ENCODE measurements at places on chromosomes 6 and 20.

GRCh38 chr20:43942667-43943285 lies 28.1 kb downstream of the TOX2 start:
- no peak for DNase-seq

DNA sequence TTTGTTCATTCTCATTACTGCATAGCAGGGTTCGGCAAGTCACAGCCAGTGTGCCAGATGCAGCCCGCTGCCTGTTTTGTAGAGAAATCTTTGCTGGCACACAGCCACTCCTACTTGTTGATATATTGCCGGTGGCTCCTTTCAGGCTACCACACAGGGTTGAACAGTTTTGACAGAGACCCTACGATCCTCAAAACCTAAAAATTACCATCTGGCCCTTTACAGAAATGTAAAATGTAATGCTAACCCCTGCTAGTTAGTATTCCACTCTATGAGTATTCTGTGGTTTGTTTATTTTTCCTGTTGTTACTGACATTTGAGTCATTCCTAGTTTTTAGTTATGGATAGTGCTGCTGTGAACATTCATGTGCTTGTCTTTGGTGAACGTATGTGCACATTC lies 11.5 kb downstream of the DHX35 start:
- no peak for DNase-seq

DNA sequence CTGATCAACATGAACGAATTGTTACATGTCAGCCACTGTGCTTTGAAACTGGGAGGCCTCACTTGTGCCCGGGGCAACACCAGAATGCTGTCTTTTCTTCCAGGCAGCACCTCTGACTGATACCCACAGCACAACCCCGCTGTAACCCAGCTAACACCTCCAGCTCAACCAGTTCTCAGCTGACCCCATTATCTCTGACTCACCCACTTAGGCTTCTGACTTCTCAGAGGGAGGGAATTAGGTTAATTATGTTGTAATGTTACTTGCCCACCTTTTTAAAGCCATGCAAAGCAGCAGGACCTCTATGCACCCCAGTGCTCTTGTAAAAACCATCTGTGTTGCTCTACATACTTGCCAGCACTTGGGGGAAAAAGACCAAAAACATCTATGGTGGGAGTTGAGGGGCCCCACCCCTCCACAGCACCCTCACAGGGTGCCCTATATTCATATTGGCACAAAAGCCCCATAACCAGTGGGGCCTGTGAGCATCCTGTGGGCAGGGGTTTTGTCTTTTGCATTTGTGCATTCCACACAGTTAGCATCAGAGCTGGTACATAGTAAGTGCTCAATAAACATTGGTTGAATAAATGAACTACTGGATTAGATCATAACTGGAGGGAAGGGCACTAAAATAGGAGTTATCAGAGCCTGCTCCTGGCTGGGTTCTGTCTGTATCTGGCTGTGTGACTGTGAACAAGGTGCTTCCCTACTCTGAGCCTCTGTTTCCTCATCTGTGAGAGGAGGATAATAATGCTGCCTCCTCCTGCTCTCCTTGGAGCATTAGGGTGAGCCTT lies 22.3 kb downstream of the BNIP5 start:
- DNase-seq, result no peak

- DNase-seq, result no peak
Measured at GRCh38 chr20:13756551-13756950, 28.2 kb downstream of the ESF1 start.

- no peak for DNase-seq
Measured at GRCh38 chr6:65706436-65706835, 590 bp downstream of the EYS start.

DNA sequence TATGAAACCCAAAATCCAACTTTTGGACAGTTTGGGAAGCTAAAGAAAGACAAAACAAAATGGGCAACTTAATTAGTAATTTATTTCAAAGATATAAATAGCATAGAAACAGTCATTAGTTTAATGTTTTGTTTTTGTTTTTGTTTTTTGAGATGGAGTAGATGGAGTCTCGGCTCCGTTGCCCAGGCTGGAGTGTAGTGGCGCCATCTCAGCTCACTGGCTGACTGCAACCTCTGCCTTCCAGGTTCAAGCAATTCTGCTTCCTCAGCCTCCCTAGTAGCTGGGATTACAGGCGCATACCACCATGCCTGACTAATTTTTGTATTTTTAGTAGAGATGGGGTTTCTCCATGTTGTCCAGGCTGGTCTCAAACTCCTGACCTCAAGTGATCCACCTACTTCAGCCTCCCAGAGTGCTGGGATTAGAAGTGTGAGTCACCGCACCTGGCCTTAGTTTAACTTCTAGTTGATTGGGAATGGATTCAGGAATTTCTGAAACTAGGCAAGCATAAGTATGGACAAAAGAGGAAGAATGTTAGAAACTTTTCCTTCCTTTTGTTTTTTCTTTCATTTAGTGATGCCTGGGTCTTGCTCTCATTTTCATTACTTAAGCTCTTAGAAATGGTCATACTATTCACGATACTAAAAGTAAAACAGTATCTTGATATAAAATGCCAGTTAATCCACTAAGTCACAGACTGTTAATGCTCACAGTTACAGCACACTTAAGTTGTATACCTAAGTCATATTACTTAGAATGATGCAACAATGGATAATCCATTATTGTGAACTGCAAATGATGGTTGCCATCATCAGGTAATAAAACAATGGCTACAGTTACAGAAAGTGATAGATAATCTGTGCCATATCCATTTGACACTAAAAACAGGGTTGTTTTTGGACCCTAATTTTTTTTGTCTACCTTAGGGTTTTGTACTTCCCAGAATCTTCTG lies 8.2 kb downstream of the SENP6 start:
- no peak for DNase-seq

- no peak for DNase-seq
Measured at GRCh38 chr20:41393705-41394066, 27.1 kb upstream of the EMILIN3 start.

DNA sequence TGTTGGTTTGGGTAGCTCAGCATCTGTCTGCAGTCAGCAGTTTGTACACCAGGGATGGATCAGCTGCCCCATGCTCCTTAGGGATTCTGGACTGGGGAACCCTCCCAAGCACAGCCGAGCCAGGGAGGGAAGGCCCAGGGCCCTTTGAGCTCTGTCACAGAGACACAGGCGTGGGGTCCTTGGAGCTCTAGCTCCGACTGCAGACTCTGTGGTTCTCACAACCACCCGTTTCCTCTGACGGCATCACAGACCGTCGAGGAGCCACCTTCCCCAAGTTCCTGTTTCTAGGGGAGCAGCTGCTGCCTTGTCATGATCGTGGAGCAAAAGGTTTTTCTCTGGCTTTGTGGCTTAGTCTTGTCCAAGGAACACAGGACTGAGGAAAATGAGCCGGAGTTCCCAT lies at the start of gene SLA2:
Gene SLA2 (minus strand): TSS at position 199 of the 400 bp plus-strand sequence. CDS start 4,861 bp downstream, outside the sequence.
- DNase-seq, result no peak

DNA sequence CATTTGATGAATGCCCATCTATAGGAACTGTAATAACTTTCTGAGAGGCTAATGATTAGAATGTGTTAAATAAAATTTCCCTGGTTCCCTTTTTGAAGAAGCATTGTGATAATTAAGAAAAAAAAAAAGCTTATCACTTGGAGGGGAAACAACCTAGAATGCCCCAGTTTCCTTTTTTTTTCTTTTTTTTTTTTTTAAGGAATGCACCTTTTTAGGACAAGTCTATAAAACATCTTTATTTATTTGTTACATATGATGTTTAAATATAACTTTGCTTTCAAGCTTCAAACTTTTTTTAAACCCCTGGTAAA lies 7.3 kb upstream of the MRPS10 start:
- no peak for DNase-seq

- no peak for DNase-seq
Measured at GRCh38 chr6:86712039-86712438, 225.3 kb upstream of the HTR1E start.

GRCh38 chr20:49276961-49277785 lies 684 bp downstream of the ZNFX1 start:
- DNase-seq, result peak; percentile 58

DNA sequence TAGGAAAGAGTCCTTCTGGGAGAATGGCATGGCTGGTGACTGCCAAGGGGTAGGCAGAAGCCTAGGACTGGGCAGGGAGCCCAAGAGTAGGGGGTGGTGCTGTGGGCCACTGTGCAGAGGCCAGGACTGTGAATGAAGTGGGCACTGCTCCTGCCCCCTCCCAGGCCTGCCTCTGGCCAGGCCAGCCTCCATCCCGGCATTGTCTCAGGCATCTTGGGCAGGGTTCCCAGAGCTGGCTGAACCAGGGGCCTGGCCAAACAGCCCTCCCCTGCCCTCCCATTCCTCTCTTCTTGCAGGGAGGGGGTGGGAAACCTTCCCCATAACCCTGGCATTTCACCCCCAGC lies 81.6 kb downstream of the MRPL14 start:
- no peak for DNase-seq

GRCh38 chr6:35920793-35921732 lies at the start of gene SRPK1:
Gene SRPK1 (minus strand): TSS chr6:35921098. CDS start chr6:35921056, 42 bp downstream.
- peak; percentile 95 for DNase-seq

DNA sequence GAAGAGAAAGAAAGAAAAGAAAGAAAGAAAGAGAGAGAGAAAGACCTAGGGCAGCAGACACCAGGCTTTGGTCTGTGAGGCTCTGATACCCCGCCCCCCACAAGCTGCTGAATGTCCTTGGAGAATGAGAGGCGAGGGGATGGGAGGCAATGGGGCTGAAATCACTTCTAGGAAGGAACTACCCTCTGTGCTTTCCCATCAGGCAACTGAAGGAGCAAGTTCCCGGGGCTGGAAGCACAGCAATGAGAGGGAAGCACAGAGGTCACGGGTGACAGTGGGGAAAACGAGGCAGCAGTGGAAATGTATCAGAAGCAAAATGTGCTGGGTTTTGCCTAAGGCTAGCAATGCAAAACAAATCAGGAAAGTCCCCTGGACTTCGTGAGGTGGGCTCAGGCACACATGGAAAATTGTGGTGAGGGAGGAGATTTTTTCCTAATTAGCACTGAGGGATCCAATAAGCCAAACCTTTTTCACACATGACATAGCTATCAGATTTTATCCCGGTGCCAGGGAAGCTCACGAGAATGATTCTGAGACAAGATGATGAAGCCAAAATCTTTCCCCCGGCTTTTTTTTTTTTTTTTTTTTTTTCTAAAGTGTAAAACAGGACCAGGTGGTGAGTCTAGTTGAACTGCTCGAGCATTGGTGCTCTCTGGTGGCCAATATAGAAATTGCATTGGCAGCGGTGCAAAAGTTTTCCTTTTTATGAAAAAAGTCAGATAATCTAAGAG lies 16.8 kb upstream of the ARFGEF2 start:
- peak; percentile 92 for DNase-seq

GRCh38 chr20:5463007-5463686 lies 146.4 kb upstream of the PROKR2 start:
- no peak for DNase-seq

GRCh38 chr20:3195590-3196237 lies 8.8 kb downstream of the DDRGK1 start:
- no peak for DNase-seq

Measured in eye (tissue), 1 donor.